ENCODE measurements at places on chromosomes 13 and 19. TPM values are rescaled to one million over a fixed set of nuclear protein-coding genes. Genes with fewer than 3 reads are reported as not detected.

Gene RFPL4AL1
- polyA plus RNA-seq = not detected

Gene ZIK1
- polyA plus RNA-seq = 22.7 TPM

GRCh38 chr13:73250061-73250460, 191.3 kb downstream of the KLF5 start:
- no peak overlapping the region for H3K27ac ChIP-seq
- no peaks in the 10 kb centered on the region for H3K4me1 ChIP-seq
- DNase-seq = no peak
- no peaks in the 10 kb centered on the region for H3K36me3 ChIP-seq
- H3K27me3 ChIP-seq = no peaks in the 10 kb centered on the region
- H3K4me3 ChIP-seq = no peak overlapping the region

Gene PSG3
- polyA plus RNA-seq = not detected

Measured in naive B cell (primary cell).